ENCODE measurements at places on chromosomes 1 and 21.

GRCh38 chr1:85550784-85551516 lies 29.6 kb upstream of the CCN1 start:
- peak; percentile 74 for DNase-seq

DNA sequence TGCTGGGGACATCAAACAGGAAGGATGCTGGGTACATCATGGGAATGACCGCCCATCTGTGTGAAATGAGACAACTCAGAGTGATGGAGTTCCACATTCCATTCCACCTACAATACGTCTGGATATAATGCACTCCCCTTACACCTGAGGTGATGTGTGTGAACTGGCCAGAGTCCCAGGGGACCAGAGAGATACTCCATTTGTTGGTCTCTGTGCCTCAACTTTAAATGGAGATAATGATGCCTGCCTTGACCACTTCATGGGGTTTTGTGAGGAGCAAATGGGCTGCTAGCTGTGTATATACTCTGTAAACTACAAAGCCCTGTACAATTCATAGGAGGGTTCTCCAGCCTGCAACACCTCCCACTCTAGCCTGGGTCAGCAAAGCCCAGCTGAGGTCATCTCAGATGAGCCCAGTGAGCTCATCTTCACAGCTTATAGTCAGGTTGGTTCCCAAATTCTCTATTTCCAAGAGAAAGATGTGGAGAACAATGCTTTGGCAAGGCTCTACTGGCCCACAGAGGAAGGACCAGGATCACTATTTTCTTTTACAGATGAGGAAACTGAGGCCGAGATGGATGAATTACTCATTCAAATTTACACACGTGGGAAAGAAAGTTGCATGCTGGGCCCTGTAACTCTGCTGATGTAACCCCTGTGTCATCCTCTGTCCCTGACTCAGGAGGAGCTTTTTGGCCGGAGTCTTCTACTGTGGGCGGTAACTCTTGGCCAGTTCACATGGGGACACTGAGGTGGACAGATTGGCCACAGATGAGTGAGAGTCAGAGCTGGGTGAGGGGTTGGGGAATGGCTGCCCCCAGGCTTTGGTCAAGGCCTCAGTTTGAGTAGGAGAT lies 105.6 kb upstream of the GCLM start:
- peak; percentile 41 for DNase-seq

DNA sequence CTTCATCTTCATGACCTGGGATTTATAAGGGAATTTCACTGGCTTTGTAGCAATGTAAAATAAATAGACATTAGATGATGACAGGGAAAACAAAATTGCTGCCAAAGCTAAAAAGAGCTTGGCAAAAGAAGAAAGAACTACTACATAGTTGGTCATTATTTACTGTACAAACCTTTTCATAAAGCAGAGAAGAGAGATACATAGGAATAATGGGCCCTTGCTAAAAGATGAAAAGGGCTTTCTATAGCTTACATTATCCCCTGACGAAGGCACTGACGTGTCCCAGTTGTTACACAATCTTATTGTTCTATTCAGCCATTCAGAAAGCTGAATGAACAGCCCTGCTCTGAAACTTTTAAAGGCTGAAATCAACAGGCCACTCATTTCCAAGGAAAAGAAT lies 57.1 kb downstream of the ZC3H11B start:
- DNase-seq = peak; percentile 62

DNA sequence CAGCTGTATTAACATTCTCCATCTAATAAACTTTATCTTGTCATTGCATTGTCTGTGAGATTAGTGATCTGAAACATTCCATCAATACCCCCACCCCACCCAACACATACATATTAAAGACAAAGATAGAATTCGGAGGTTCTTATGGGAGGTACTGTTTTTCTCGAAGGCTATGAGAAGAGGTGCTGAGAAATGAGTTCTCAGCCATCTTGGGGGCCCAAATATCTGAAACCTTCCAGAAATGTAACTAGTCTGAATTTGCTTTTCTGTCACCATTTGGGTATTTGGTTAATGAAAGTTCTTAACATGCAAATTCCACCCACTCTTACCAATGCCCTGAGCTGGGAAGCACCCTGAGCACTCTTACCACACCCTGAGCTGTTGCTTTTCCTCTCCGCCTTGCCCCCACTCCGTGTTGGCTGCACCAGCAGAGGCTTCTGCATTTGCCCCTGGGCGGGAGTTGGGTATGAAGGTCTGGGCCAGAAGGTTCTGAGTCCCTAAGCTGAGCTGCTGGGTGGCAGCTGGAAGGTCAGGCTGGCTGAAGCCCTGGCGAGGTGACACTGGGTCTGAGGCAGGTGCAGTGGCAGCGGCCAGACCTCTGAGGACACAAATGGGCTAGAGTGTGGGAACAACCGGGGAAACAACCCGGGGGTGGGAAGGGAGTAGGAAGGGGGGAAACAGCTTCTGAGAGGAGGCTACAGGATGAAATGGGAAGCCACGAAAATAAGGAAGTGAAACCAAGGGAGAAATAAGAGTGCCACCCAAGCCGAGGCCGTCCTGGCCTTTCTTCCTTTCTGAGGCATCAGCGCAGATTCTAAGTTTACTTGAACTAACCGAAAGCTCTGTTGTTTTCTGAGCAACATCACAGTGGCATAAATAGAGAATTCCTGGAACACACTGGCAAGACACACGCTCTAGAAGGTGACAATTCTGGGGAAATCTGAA lies 26.3 kb upstream of the IER5 start:
- DNase-seq = no peak

DNA sequence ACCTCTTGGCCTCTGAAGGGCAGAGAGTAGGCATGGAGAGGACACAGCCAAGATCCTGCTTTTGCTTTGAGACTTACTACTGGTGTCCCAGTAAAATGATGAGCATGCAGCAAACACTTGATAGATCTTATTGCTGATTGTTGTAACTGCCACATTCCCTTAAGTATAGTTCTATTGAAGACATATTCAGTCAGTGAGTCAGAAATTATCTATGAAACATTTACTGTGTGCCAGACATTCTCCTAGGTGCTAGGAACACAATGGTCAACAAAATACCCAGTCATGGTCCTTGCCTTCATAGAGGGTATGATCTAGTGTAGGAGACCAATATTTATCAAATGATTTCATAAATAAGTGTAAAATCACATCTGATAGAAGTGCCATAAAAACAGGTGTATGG lies 13.6 kb downstream of the STYXL2 start:
- DNase-seq = no peak

GRCh38 chr1:164796916-164797315 lies 237.9 kb downstream of the PBX1 start:
- no peak for DNase-seq

DNA sequence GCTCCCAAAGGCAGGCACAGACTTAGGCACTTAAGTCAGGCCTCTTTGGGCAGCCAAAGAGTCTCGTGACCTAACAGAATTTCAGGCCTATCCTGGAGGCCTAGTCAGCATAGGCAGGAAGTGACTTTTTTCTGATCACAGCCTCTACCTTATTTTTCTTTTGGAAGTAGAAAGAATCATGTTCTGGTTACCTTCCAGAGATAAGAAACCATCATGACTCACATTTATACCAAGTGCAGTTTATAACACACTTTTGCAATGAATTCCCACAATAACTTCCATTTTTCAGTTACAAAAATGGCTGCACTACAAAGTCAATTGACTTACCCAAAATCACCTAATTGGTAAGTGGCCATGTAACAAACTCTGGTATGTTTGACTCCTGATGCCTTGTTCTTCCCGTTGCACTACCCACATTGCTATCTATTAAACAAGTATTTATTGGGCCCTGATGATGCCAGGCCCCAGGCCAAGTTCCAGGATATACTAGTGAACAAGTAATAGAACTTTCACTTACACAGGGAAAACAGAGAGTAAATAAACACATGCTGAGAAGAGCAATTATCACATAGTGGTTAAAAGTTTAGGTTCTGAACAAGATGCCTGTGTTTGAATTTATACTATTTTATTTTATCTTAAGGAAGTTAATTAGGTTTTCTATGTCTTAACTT lies 74.3 kb downstream of the SH3GLB1 start:
- DNase-seq = peak; percentile 56

GRCh38 chr1:6935361-6935883 lies 150.2 kb downstream of the CAMTA1 start:
- DNase-seq = no peak

GRCh38 chr1:160718210-160718609 lies 6.6 kb upstream of the CD48 start:
- no peak for DNase-seq

- DNase-seq = peak; percentile 77
Measured at GRCh38 chr1:8540261-8540941, 222.5 kb downstream of the SLC45A1 start.

DNA sequence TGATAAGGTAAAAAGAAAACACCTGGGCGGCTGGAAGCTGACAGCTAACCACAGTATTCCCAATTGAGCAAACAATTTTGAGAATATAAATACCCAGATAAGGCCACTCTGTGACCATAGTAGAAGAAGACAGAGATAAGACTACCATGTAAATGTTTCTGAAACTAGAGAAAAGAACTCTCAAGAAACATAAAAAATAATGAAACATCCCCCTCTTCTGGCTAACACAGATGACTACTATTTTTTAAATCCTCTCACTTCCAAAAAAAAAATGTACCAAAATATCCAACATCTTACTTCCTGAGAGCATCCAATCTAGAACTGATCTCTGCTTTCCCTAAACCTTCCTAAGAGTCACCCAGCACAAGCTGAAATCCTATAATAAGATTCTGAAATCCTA lies 125.9 kb downstream of the HFM1 start:
- peak; percentile 16 for DNase-seq

GRCh38 chr1:2530513-2531361 lies 674 bp upstream of the HES5 start:
- no peak for DNase-seq

GRCh38 chr1:152640351-152640750 lies 17.4 kb upstream of the LCE3A start:
- no peak for DNase-seq

DNA sequence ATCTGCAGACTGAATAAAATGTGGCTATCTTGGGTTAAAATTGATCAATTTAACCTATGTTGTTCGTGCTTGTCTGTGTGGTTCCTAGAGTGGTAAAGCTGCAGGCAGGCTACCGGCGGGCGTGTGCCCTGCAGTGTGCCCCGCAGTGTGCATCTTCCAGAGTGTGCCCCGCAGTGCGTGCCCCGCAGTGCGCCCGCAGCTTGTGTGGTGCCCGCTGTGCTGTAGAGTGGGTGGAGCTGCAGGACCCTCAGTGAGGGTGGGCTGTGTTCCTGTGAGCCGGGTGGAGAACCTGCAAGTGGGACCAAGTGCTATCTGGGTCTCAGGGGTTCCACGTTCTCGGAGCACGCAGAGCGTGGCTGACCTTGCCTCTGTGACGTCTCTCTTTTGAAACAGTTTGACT lies 10.7 kb downstream of the RRP1 start:
- no peak for DNase-seq

- DNase-seq = no peak
Measured at GRCh38 chr1:40860706-40861223, 1.4 kb downstream of the CITED4 start.

DNA sequence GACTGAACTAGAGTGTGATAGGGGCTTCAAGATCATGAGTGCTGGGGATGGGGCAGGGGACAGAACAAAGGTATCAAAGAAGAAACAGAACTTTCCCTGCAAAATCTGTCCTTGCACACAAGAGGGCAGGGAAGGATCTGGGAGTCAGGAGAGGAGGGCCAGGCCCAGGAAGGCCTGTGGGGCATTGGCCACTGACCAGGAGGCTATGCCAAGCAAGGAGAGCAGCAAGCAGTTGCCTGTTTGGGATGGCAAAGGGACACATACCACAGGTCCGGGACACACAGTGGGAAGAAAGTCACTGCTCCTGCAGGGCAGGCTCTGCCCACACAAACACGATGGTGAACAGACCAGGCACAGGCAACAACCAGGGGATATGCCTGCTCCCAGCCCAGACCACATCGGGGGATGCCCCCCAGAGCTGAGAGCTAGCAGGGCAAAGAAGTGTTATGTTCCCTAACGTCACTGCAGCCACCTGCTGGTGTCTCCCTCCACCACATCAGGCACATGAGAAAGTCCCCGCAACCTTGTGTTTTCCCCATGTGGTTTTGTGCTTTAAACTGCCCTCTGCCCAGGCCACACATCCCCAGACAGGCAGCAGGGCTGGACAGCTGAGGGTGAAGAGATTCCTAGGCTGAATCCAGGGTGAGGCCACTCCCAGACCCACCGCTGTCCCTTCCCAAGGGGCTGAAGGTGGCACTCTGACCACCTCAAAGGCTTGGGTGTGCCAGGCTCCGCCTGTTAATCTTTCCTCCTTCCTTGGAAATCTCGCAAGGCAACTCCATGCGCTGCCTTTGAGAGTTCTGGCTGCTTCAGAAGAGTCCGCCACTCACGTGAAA lies 53.6 kb downstream of the KIF21B start:
- no peak for DNase-seq

DNA sequence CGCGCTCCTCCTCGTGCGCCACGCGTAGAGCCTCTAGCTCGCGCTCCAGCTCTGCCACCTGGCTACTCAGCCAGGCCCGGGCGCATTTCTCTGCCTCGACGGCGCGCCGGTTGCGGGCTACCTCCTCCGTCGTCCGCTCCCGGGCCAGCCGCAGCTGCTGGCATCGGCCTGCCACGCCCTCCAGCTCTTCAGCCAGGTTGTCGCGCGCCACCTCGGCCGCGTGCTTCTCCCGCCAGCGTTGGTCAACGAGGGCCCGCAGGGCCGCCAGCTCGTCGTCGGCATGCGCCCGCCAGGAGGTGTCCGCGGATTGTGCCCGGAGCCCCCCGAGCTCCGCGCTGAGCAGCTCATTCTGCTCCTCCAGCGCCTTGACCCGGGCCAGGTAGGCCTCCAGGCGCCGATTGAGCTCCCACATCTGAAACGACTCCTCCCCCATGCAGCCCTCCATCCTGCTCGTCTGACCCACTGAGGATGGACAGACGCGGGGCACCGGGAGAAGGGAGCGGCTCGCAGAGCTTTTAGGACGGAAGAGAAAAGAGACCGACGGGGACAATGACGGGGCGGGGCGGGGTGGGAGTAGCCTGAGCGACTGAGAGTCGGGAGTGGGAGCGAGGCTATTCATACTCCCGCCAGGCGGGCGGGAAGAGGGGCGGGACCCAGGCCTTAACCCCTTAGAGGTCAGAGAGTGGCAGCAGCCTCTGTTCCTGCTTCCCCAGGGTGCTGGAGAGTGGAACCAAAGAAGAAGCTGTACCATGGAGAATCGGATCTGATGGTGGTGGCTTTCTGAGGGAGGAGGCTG lies at the start of gene NES:
Gene NES, minus strand, starts transcription at position 588 of the 796 bp plus-strand sequence. Its CDS starts 143 bp downstream, at position 445.
- peak; percentile 61 for DNase-seq

GRCh38 chr1:14282707-14283106 lies 315.8 kb upstream of the KAZN start:
- DNase-seq = peak; percentile 9
